Activated CD4-positive, alpha-beta T cell treated with anti-CD3 and anti-CD28 coated beads, Interleukin-2, amount 50 U/mL, for 48 hours (primary cell): ENCODE measurements at places on chromosomes 3 and 15.

DNA sequence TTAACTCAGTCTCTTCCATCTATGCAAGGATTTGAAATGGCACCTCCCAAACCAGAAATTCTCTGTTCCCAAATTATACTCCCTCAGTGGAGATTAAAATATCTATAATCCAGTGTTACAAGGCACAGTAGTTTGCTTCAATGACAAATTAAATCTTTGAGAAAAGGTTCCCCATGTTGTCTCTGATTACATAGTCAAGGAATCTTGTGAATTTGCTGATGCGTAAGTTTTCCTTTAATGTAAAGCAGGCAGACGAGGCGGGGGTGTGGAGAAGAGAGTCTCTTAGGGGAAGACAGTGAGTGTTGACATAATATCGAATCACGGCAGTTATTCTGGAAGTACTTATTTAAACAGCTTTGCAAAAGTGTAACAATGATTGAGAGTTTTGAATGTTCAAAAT is 236.4 kb upstream of the RARB start:
- DNase-seq, result no peak

GRCh38 chr3:17195856-17196604 is 311.3 kb downstream of the PLCL2 start:
- DNase-seq, result no peak

- DNase-seq, result no peak
Observed at GRCh38 chr15:37109872-37110572, 9.7 kb upstream of the MEIS2 start.

DNA sequence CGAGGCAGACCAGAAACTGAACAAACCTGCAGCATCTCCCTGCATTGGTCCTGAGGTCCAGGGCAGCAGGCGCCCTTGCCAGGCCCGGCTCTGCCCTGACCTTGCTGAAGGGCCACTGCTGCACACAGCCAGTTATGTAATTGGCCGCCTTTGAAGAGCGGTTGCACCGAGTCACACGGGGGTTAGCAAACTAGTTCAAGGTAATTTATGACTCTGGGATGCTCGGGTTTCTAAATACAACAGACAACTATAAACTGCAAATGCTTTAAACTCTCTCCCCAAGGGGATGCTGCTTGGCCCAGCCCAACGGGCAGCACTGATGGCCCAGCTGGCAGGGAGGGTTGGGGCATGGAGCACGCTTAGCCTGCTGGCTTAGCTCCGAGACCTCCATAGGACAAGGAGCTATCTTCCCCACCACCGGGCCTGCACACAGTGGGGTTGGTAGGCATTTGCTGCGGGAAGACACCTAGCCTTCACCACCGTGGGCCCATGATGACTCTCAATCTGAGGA is 60.3 kb upstream of the IQSEC1 start:
- DNase-seq, result no peak

- no peak for DNase-seq
Observed at GRCh38 chr3:66989860-66990696, 8.0 kb upstream of the KBTBD8 start.

DNA sequence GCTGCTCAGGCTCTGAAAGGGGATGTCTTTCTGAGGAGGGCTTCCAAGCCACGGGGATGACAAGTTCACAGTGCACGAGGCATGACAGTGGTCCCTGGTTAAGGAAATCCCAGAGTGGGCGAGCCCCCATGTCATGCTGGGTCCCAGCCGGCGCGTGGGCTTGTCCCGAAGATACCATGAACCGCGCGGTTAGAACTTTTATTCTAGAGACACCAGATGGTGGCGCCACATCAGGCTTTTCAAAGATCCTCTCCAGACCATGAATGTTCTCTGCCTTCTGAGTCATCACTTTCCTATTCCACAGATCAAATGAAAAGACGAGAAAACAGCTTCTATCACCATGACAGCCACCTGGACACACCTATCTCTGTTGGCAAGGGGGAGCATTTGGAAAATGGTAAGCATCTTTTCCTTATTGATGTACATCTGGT is 227.8 kb upstream of the LYSMD4 start:
- DNase-seq, result peak; percentile 28

DNA sequence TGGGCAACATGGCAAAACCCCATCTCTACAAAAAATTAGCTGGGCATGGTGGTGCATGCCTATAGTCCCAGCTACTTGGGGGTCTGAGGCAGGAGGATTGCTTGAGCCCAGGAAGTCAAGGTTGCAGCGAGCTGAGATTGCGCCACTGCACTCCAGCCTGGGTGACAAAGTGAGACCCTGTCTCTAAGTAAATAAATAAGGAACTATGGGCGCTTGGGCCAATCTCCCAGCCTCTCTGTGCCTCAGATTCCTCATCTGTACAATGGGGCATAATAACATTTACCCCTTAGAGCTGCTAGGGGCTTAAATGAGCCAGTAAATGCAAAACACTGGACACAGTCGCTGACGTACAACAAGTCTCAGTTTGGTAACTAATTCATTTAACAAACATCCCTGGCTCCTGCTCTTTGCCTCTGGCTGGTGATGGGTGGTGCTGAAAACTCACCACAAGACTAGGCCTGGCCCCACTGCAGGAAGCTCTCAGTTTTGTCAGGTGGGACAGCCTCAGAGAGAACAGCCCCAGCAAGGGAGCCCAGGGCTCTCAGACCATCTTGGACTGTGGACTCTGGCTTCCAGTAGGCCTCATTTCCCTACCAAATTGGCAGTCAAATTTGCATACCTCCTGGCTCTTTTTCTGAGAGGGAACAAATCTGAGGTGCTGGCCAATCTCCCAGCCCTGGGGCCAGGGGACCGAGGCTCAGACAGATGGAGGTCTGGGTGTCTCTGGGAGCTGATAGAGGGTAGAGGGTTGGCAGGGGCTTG is 6.4 kb upstream of the TBC1D2B start:
- DNase-seq, result no peak

DNA sequence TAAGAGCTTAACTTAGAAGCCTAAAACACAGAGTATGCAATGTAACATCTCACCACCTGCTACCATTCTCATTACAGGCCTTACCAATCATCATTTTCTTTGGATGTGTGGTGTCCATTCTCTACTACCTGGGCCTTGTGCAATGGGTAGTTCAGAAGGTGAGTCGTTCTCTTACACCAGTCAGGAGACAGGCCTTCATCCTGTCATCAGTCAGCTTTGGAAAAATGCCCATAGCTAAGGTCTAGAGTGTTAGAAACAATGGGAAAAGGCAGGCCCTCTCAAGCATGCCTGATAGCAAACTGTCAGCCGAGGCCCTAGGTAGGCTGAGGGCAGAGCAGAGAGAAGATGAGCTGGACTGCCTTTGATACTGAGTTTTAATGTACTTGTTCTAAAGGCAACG is 13.5 kb downstream of the SLC28A2 start:
- DNase-seq, result no peak

DNA sequence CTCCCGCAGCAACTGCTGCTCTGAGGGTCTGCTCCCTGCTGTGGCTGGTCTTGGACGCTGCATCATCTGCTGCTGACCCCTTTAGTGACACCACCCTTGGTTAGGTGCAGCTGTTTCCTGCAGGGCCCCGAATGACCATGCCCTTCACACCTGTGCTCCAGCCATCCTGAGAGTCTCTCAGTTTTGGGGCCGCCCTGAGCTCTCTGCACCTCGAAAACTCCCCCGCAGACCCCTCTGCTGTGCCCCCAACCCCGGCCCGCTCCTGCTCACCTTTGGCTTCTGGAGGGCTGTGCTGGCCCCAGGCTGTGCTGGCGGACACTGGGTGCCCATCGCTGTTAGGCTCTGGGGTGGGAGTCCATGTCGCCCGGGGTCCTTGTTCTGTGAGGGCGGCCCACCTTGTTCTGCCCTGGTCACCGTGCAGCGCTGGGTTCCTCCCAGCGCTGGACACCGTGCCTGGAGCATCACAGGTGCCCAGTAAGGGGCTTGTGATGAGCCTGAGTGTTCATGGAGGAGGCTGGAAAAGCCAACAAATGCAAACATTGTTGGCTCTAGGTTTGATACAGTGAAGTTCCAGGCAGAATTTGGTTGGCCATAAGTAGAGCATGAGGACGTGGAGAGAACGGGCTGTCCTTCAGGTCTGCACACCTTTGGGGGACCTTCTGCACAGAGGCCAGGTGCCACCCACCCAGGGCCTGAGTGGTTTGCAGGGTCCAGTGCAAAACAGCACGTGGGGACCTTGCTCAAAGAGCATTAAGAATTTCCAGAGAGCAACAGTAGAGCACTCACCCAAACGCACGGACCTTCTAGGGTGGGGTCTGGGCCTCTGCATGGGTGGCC is 12.3 kb downstream of the ABTB1 start:
- no peak for DNase-seq

DNA sequence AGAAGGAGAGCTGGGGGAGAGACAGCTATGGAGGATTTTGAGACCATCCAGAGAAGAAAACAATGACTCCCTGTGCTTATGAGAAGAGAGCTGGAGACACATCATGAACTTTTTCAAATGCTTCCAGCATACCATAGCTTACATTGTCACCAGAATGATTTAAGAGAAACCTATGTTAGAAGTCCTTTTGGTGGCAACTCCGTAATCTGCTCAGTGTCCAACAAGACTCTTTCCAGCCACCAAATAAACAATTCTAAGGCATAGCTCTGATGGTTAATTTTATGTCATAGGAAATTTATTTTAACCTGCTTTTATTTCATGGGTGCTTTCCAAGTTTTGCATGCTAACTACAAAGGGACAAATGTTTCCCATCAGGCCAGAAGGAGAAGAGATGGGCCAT is 200.3 kb upstream of the MCTP2 start:
- no peak for DNase-seq
